ENCODE measurements at places on chromosomes 2 and 18.

GRCh38 chr2:42755191-42755880 is 8.6 kb downstream of the OXER1 start:
- no peak for DNase-seq

DNA sequence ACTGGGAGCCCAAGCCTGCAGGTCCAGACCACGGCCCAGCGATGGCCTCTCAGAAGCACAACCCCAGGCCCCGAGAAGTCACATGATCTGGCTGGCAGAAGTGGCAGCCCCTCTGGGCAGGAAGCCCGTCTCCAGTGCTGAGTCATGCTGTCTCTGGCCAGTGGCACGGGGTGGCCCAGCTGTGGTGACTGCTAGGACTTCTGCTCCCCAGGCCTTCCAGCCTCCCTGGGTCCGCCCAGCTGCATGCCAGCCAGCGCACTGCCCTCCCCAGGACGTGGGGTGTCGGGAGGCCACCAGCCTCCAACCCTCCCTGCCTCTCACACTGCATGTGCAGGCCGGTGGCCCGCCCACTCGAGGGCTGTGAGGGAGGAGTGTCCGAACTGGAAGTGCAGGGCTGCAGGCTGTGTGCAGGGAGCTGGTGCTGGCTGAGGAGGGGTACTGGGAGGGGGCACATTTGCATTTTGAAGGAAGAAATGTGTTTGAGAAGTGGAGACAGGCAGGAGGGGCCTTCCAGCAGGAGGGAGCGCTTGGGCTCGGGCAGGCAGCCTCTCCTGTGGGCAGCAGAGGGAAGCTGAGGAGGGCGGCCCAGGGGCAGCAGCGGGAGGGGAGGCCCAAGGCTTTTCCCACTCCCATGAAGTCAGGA is 17.0 kb upstream of the HPCAL1 start:
- no peak for DNase-seq

DNA sequence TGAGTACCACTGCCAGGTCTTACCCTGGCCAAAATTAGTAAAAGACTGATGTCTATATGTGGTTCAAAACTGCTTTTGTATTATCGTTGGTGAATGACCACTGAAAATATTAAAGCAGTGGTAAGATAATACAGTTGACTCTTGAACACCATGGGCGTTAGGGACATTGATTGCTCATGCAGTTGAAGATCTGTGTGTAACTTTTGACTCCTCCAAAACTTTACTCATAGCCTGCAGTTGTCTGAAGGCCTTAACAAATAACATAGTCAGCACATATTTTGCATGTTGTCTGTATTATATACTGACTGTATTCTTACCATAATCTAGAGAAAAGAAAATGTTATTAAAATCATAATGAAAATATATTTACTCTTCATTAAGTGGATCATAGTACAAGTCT is 5.8 kb upstream of the ANKRD12 start:
- DNase-seq = no peak

DNA sequence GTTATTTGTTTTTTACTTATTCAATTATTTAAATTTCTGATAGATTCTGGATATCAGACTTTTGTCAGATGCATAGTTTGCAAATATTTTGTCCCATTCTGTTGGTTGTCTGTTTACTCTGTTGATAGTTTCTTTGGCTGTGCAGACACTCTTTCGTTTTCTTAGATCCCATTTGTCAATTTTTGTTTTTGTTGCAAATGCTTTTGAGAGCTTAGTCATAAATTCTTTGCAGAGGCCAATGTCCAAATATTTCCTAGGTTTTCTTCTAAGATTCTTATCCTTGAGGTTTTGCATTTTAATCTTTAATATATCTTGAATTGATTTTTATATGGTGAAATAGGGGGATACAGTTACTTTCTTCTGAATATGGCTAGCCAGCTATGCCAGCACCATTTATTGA is 112.7 kb upstream of the SESTD1 start:
- no peak for DNase-seq

DNA sequence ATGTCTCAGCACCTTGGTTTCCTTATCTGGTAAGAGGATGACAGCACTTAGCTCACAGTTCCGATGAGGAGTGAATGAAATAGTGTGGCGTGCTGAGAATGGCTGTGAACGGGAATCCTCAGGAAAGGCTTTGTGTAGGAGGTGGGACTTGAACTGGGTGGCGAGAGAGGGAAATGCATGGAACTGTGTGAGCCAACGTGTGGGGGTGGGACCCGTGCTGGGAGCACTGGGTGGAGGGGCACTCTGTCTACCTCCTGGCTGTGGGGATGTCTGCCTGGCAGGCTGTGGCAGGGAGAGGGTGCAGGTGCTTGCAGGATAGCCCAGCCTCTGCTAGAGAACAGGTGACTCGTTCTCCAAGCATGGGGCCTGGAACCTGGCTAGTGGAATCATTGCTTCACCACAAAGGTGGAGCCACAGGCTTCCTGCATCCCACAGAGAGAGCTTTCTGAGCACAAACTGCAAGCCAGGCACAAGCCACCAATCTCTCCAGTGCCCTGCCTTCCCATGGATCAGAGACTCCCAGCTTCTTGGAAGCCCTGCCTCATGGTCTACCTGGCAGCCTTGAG is 145.2 kb downstream of the CELF4 start:
- DNase-seq = no peak

GRCh38 chr2:162072976-162073887 is 783 bp downstream of the DPP4 start:
- DNase-seq = no peak

GRCh38 chr2:119950966-119951365 is 61.9 kb upstream of the EPB41L5 start:
- no peak for DNase-seq

DNA sequence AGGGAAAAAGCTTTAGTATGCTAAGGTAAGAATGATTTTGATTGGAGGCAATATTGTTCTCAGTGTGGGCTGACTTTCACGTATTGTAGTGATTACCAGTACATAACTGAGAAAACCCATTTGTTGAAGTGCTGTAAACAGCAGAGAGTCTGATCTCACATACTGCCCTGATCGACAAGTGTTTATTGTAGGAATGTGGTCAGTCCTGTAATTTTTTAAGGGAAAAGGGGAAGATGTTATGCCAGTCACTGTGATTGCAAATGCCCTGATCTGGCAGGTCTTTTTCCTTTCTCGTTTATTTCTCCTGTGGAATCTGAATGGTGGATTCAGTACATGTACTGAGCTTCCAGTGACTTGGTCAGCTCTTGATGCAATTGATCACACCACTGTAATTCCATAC is 11.5 kb downstream of the SPATS2L start:
- no peak for DNase-seq

GRCh38 chr2:121722479-121722878 is 14.2 kb downstream of the NIFK start:
- no peak for DNase-seq

DNA sequence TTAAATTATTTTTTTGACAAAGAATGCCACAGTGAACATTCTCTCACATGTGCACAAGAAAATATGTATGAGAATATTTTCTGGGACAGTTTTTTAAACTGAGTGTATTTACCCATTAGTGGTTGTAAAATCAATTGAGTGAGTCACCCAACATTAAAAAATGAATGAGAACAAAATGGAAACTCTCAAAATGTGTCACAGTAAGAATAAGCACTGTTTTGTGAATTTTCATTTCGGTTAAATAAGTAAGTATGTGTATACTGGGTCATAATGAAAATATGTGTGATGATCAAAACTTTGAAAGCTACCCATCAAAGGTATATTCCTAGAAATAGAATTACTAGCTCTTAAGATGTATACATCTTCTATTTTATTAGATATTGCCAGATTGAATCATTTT is 11.6 kb downstream of the BABAM2 start:
- DNase-seq = peak; percentile 23

- no peak for DNase-seq
Observed at GRCh38 chr2:195570329-195570728, 86.7 kb upstream of the SLC39A10 start.

DNA sequence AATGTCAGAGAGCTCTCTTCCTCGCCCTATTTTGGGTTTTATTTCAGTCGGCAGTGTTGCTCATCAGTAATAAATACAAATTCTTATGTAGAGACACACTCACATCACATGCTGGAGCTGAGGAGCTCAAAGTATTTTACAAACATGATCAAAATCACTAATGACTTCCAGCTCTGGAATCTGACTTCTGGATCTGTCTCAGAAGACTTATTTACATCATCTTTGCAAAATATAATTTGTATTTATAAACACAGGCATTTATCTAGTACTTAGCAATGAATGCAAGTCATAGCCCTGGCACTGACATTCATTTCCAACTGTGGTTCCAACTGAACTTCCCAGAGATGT is 327.1 kb downstream of the NCKAP5 start:
- no peak for DNase-seq

- no peak for DNase-seq
Observed at GRCh38 chr18:56563568-56563967, 74.8 kb downstream of the TXNL1 start.

- DNase-seq = no peak
Observed at GRCh38 chr2:205850611-205851010, 168.3 kb downstream of the NRP2 start.

- no peak for DNase-seq
Observed at GRCh38 chr2:201821080-201821479, 14.7 kb downstream of the CDK15 start.

GRCh38 chr2:178322068-178322467 is 127.8 kb downstream of the OSBPL6 start:
- no peak for DNase-seq

GRCh38 chr2:120626566-120626965 is 109.1 kb upstream of the GLI2 start:
- DNase-seq = no peak

GRCh38 chr2:188977317-188977716 is 3.1 kb downstream of the COL3A1 start:
- DNase-seq = no peak
